Suppressor macrophage treated with lipopolysaccharide for 1 hour (primary cell): ENCODE measurements at places on chromosomes 13 and 19.

DNA sequence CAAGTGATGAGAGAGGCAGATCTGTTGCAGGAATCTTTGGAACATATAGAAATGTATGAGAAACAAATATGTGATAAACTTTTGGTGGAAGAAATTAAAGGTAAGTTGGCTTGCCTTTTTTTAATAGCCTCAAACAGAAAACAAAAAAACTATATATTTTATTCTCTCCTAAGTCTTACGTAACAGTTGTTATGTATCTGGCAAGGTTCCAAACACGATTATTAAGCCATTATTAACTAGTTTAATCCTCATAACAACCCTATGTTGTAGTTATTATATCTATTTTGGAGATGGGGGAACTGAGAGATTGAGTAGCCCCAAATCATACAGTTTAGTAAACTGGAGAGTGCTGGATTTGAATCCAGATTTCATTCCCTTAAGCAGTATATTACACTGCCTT is 14.7 kb downstream of the NAA16 start:
- peak; percentile 19 for DNase-seq

DNA sequence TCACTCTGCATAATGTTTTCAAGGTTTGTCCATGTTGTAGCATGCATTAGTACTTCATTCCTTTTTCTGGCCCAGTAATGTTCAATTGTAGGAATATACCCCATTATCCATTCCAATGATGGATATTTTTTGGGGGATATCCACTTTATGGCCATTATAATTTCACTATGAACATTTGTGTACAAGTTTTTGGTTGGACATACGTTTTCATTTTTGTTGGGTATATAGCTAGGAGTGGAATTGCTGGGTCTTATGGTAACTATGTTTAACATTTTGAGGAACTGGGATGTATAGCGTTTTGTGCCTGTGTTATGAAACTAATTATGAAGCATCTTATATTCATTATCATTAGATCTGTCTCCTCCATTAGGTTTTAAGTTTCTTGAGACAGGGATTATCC is 191.6 kb downstream of the TM9SF2 start:
- no peak for DNase-seq

DNA sequence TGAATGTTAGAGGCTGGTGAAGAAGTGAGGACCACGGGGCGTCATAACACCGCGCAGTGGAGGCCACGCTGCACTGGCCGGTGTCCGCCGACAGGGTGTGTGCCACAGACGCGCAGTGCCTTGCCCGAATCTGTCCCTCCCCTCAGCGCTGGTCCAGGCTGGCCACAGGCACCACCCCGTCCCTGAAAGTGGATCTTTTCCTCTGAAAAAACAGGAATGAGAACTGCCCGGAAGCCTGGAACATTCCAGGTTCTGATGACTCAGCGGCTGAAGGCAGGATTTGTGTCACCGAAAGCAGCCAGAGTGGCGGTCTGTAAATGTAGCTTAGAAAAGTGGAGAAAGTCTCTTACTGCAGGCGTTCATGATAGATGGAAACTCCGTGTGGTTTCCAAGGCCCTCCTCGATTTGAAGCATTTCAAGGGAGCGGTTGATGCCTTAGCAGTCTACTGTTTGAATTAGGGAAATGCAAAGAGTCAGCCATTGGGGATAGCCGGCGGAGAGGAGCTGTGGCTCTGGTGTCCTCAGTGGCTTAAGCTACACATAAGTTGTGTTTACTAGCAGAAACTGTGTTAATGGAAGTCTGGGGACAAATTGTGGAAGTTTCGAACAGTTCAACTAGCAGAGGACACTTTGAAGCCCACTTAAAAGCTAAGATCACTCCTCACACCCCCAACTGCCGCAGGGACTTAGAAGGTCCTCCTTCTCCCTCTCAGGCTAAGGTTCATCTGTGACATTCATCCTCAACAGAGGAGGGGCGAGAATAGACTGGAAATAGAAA is 70.8 kb downstream of the NUFIP1 start:
- DNase-seq: peak; percentile 92

DNA sequence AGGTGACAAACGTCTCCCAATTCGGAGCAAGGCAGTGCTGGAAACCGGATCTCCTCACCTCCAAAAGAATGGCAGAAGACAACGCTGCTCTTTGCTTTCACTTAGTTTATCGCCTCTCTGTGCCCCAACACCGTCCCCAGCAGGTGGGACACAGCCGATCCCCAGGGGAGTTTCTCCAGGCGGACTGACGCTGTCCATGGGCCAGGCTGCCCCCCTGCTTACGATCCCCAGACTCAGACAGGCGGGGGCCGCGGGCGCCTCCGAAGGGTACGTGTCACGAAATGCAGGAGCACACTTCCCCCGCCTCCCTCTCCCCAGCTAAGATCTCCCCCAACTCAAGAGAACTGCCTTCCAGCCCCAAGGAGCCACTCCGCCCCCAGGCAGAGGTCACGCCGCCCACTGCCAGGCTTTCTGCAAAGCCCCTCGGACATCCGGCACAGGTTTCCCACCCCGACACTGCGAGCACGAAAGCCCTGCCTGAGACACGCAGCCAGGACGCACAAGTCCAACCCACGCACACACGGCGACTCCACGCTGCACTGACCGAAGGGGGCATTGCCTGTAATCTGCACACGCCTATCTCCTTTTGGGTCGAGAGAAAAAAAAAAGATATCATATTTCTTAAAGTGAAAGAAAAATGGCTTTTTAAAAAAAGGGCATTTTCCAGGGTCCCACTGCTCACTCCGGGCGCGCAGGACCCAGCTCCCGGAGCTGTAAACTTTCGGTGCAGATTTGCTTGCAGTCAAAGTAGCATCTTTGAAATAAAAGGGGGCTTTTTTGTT is 2.0 kb downstream of the SPRY2 start:
- DNase-seq: peak; percentile 75

GRCh38 chr13:109394311-109394988 is 391.9 kb downstream of the IRS2 start:
- no peak for DNase-seq

DNA sequence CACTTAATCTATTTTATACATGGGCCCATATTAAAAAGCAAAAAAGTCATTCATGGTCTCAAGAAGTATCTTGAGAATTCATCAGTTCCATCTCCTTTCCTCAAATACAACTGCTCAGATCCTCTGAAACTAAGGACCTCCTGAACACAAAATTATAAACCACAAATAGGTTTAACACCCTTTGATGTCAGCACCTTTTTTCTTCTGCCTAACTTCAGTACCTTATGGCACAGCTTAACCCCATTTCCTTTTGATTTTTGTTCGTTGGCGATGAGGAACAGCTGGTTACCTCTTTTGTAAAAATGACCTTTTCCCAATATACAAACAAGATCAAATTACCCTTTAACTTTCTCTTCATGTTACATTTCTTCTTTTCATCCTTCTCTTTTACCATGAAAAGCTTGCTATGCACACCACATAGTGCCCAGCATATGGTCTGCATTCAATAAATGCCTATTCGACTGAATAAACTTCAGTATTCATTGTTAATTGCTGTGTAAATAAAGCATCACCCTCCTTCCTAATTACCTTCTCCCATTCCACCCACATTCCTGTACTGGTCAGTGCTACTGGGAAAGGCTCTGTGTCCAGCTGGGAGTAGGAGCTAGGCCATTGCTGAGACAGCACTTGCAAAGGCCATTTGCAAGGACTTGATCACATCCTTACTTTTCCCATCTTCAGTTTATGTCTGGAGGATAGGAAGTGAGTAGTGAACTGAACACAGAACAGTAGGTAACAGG is 317.9 kb downstream of the SHISA2 start:
- DNase-seq: no peak

DNA sequence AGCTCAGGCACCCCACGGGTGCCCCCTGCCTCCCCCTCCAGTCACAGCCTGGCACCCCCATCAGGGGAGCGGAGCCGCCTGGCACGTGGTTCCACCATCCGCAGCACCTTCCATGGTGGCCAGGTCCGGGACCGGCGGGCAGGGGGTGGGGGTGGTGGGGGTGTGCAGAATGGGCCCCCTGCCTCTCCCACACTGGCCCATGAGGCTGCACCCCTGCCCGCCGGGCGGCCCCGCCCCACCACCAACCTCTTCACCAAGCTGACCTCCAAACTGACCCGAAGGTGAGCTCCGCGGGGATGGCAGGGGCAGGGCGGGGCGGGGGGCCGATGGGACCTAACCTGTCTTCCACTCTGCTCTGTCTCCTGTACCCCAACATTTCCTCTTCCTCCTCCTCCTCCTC is 25.0 kb downstream of the CKM start:
- DNase-seq: no peak
